Spleen (tissue), 13 donors: ENCODE measurements at places on chromosomes 7 and 10. TPM values are rescaled to one million over a fixed set of nuclear protein-coding genes. Genes with fewer than 3 reads are reported as not detected.

DNA sequence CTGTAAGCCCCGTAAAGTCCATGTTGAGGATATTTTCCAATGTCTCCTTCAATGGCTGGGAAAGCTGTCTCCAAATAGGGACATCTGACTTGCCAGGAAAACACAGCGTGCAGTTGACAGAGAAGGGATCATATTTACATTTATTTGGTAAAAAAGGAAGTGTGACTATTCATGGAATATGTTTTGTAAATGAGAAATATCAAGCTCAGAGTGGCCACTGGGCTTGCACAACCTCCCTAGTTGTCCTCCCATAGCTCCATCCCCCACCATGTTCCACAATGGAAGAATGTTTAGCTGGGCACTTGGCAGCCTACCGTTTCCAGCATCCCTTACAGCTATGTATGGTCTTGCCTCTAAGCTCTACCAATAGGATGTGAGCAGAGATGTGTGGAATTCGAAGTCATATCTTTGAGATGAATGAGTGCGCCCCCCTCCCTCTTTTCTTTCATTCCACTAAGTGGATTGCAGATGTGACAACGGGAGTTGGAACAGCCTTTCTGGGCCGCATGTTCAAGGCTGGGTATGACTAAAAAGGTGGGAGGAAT, 306.6 kb upstream of the ZMIZ1 start:
- H3K27ac ChIP-seq: no peak overlapping the region
- no peak for DNase-seq
- H3K4me1 ChIP-seq: peaks cover 27% of the 10 kb centered on the region
- H3K27me3 ChIP-seq: no peaks in the 10 kb centered on the region
- no peaks in the 10 kb centered on the region for H3K36me3 ChIP-seq

GRCh38 chr7:14759785-14760184, 142.8 kb downstream of the DGKB start:
- H3K4me1 ChIP-seq: no peaks in the 10 kb centered on the region
- no peaks in the 10 kb centered on the region for H3K27me3 ChIP-seq
- no peaks in the 10 kb centered on the region for H3K36me3 ChIP-seq
- no peak overlapping the region for H3K27ac ChIP-seq
- H3K4me3 ChIP-seq: no peak overlapping the region
- DNase-seq: no peak

DNA sequence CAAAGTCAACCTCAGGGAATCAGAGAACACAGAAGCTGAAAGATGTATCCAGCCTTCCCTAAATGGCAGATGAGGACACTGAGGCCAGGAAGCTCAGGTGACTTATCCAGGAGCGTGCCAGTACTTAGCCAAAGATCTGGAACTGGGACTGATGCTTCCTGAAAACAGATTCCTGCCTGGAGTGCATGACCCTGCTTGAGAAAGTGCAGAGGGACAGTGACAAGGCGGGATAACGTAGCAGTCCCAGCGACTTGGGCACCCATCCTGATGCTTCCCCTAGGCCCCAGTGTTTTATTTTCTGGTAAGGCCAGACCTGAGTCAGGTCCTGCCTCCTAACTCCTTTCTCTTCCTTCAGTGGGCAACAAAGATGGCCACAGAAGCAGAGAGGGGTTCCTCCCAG, 48.6 kb downstream of the KIAA1217 start:
- H3K27me3 ChIP-seq: no peaks in the 10 kb centered on the region
- no peak overlapping the region for H3K4me3 ChIP-seq
- DNase-seq: no peak
- no peak overlapping the region for H3K27ac ChIP-seq
- no peaks in the 10 kb centered on the region for H3K36me3 ChIP-seq

DNA sequence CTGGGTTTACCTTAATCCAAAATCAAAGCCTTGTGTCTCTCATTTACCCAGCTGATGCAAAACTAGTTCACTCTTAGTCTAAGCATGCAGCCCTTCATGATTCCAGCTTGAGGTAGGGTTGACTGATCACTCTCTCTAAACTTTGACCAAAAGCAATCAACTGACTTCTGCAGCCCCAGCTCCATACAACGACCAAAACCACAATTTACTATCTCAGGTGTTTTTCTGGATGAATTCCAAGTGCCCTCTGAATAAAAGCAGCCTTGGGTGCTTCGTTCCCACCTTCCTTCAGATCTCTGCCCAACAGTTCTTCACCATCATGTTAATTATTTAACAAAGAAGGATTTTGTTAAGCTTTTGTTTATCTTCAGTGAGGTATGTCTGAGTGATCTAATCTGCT, 62.6 kb downstream of the CCDC6 start:
- no peaks in the 10 kb centered on the region for H3K4me1 ChIP-seq
- H3K27me3 ChIP-seq: no peaks in the 10 kb centered on the region
- DNase-seq: no peak
- no peak overlapping the region for H3K4me3 ChIP-seq
- peaks cover 4% of the 10 kb centered on the region for H3K36me3 ChIP-seq

DNA sequence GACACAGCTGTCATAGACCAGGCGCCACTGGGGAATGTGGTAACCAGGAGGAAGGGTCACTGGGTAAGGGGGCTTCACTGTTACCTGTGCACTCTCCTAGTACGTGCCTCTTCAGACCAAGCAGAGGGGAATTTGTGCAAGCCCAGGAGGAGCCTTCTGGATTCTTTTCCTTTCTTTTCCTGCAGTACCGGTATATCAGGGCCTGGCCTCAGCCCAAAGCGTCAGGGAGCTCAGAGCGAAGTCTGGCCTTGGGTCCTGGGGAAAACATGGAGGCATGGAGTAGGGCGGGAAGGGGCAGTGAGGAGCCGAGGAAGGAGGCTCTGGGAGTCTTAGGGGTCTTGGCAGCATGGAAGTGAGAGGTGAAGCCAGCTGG, 133.6 kb upstream of the GDF10 start:
- peak overlapping the region; percentile 22 for H3K27ac ChIP-seq
- H3K4me3 ChIP-seq: no peak overlapping the region
- H3K36me3 ChIP-seq: no peaks in the 10 kb centered on the region
- H3K4me1 ChIP-seq: no peaks in the 10 kb centered on the region
- H3K27me3 ChIP-seq: no peaks in the 10 kb centered on the region

- no peaks in the 10 kb centered on the region for H3K27me3 ChIP-seq
- H3K4me3 ChIP-seq: peak within 1 kb of the TSS; percentile 73
- H3K4me1 ChIP-seq: peaks cover 6% of the 10 kb centered on the region
- H3K27ac ChIP-seq: peak within 1 kb of the TSS; percentile 95
- peak; percentile 97 for DNase-seq
Observed at GRCh38 chr7:7566651-7567611, at the start of gene MIOS. Gene MIOS (plus strand): TSS chr7:7566884. CDS start chr7:7572476, 5,592 bp downstream.

GRCh38 chr7:152984421-152984820, 224.9 kb downstream of the ACTR3B start:
- H3K4me1 ChIP-seq: no peaks in the 10 kb centered on the region
- H3K27ac ChIP-seq: no peak overlapping the region
- no peaks in the 10 kb centered on the region for H3K36me3 ChIP-seq
- no peaks in the 10 kb centered on the region for H3K27me3 ChIP-seq
- H3K4me3 ChIP-seq: no peak overlapping the region

DNA sequence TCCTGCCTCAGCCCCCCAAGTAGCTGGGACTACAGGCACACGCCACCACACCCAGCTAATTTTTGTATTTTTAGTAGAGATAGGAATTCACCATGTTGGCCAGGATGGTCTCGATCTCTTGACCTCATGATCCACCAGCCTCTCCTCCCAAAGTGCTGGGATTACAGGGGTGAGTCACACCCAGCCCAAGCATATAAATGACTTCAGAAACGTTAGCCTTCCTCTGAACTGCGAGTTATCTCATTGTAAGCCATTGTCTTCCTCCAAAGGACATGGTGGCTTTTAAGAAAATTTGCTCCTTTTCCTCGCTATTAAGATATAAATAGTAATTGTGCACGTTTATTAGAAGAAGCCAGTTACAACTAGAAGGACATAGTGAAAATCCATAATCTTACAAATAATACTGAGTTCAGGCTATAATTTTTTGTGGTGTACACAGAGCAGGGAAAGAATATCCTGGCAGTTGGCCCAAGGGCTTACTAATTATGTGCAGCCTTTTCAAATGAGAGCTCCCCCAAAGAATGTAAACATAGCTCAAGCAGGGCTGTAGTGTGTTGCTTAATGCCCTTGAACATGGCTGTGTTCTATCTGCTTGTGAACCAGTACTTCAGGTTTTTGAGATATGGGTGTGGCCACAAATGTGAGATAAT, 495.8 kb downstream of the PARD3 start:
- no peak for DNase-seq
- H3K4me3 ChIP-seq: no peak overlapping the region
- H3K4me1 ChIP-seq: no peaks in the 10 kb centered on the region
- H3K27me3 ChIP-seq: no peaks in the 10 kb centered on the region

DNA sequence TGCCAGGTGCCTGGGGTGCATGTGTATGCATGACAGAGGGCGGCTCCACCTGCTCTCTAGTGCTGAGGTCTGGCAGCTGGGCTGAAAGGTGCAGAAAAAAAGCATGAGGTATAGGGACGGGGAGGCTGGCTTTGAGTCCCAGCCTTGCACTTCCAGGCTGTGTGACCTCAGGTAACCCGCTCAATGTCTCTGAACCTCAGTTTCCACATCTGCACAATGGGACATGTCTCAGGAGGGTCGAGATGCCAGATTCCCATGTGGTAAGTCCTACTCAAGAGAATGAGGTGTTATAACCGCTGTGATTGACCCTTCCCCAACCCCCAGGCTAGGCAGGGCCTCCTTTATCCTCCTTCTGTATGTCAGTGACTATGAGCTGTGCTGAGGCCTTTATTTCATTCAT, 48.8 kb downstream of the ARHGAP22 start:
- DNase-seq: no peak
- no peak overlapping the region for H3K27ac ChIP-seq
- H3K27me3 ChIP-seq: no peaks in the 10 kb centered on the region
- no peaks in the 10 kb centered on the region for H3K36me3 ChIP-seq
- no peak overlapping the region for H3K4me3 ChIP-seq
- no peaks in the 10 kb centered on the region for H3K4me1 ChIP-seq

GRCh38 chr7:135217645-135218509, 6.6 kb upstream of the WDR91 start:
- H3K27me3 ChIP-seq: no peaks in the 10 kb centered on the region
- H3K4me3 ChIP-seq: no peak overlapping the region
- H3K27ac ChIP-seq: no peak overlapping the region
- no peaks in the 10 kb centered on the region for H3K4me1 ChIP-seq

DNA sequence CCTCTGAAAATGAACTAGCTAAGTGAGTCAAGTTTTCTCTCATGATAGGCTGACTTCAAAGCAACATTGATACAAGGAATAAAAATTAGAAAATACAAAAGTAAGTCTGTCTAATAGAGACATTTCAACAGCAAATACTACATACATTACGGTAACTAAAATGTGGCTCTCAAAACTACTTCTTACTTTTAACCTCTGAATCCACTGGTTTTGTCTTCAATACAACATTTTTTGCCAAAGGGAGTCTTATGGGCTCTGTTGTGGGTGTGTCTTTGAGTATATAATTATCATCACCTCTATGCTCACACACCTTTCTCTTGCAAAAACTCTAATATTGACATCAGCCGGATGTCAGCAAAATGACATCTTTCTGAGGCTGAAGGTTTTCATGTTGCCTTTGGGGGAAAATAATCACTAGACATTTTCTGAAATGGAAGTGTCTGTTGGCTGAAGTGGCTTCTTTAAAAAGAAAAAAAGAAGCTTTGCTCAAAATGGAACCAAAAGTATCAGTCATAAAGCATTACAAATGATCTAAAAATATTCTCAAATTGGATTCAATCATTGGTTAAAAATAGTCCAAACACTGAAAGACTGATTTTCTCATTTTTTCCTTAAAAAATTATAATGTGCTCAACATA, 41.8 kb upstream of the FAM133B start:
- peaks cover 53% of the 10 kb centered on the region for H3K4me1 ChIP-seq
- no peak for DNase-seq
- H3K36me3 ChIP-seq: no peaks in the 10 kb centered on the region
- H3K4me3 ChIP-seq: no peak overlapping the region

GRCh38 chr7:24158975-24159374, 125.0 kb upstream of the NPY start:
- no peak overlapping the region for H3K4me3 ChIP-seq
- H3K27ac ChIP-seq: no peak overlapping the region
- H3K36me3 ChIP-seq: no peaks in the 10 kb centered on the region
- H3K27me3 ChIP-seq: no peaks in the 10 kb centered on the region

DGKB gene
- polyA plus RNA-seq: 0.02 TPM

SPDYE2B gene
- polyA plus RNA-seq: not detected

UBE3C gene
- polyA plus RNA-seq: 17.5 TPM

ATXN7L1 gene
- polyA plus RNA-seq: 2.4 TPM
